ENCODE measurements at places on chromosomes 4 and X.
A peak's percentile ranks its signal among the peaks of the same experiment; 100 is the strongest.

- DNase-seq = peak; percentile 60
These were observed 4.2 kb upstream of the TMSB4X start for GRCh38 chrX:12970691-12971202.

DNA sequence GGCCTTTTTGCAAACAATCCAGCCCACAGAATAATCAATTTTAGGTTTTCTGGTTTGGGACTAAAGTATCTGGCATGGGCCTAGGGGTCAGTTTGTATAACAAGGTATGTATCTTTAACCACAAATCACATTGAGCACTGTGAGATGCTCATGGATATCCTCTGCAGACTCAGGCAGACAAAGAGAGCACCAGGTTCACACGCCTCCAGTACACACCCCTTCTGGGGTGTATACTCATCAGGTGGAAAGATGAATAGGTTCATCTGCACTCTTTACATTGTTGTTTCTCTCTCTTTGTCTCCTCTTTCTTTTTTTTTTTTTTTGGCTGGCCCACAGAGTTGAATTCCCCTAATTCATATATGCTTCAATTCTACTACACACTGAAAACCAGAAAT, 21.1 kb downstream of the TEC start:
- DNase-seq = no peak

DNA sequence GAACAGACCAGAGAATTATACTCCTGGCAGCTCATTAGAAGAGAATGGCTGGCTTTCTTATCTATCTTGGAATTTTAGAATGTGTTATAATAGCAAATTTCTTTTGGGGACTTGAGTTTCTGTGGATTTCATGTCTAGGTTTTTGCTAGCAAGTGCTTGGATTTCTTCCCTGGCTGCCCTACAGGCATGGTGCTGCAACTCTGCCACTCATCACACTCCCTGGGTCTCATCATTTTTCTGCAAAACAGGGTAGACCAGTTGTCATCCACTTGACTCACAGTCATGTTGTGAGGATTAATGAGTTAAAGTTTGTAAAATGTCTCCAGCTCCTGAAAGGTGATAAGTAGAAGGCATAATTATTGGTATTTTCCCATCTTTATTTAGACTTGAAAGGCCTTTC, 60.7 kb upstream of the LCORL start:
- no peak for DNase-seq

GRCh38 chr4:76666944-76667532, 230.9 kb downstream of the SOWAHB start:
- no peak for DNase-seq

- DNase-seq = no peak
These were observed 38.6 kb downstream of the TSC22D3 start for GRCh38 chrX:107736781-107737531.
